Stimulated activated CD8-positive, alpha-beta memory T cell treated with anti-CD3 and anti-CD28 coated beads, Interleukin-15, amount 100 ng/mL, for 24 hours (primary cell): ENCODE measurements at places on chromosomes 16 and 17.

DNA sequence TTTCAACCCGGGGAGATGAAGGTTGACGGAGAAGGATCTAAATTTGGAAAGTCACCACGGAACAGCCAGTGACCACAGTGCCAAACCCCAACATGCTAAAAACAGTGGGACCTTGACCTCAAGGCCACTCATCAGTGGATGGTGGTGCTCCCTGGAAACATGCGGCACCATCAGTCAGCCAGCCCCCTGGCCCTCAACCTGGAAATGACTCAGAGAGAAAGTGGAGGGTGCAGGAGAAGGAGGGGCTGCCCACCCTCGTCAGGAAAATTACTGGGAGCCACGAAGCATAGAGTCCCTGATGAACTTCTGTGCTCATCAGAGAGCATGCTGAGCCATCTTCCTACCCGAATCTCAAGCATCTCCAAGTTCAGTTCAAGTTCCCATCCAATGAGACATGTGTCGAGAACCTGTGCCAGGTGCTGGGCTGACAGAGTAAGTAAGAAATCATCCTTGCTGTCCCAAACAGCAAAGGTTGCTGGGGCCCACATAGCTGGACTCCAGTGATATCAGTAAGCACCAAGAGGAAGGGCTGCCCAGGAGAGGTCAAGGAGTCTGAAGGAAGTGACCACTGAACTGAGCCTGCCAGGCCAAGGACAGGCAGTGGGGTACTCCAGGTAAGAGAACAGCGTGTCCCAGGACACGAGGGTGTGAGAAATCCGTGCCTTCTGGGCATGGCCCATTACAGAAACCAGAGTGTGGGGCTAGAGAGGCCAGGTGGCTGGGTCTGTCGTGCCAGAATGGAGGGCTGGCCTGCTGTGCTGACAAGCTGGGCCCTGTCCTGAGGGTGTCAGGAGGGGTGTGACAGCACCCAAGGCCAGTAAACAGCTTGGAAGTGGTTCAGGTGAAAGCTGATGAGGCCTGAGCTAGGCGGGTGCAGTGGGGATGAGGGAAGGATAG lies 5.2 kb downstream of the PECAM1 start:
- no peak for DNase-seq

GRCh38 chr16:88498576-88499208 lies 45.6 kb downstream of the ZFPM1 start:
- DNase-seq = no peak

DNA sequence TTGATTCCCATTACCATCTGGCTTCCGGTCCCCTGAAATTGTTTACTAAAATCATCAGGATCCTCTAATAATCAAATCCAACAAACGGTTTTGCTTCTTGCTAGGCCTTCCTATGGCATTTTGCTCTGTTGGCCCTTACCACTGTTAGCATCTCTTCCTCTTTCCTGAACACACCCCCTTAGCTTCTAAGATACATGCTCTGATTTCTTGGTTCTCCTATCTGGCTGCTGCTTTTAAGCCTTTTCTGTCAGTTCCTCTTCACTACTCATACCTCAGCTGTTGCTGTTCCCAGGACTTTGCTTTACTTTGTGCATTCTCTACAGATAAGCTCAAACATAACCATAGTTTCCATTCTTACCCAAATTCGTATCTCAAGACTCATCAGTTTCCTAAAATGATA lies 11.4 kb downstream of the CAPNS2 start:
- DNase-seq = no peak

DNA sequence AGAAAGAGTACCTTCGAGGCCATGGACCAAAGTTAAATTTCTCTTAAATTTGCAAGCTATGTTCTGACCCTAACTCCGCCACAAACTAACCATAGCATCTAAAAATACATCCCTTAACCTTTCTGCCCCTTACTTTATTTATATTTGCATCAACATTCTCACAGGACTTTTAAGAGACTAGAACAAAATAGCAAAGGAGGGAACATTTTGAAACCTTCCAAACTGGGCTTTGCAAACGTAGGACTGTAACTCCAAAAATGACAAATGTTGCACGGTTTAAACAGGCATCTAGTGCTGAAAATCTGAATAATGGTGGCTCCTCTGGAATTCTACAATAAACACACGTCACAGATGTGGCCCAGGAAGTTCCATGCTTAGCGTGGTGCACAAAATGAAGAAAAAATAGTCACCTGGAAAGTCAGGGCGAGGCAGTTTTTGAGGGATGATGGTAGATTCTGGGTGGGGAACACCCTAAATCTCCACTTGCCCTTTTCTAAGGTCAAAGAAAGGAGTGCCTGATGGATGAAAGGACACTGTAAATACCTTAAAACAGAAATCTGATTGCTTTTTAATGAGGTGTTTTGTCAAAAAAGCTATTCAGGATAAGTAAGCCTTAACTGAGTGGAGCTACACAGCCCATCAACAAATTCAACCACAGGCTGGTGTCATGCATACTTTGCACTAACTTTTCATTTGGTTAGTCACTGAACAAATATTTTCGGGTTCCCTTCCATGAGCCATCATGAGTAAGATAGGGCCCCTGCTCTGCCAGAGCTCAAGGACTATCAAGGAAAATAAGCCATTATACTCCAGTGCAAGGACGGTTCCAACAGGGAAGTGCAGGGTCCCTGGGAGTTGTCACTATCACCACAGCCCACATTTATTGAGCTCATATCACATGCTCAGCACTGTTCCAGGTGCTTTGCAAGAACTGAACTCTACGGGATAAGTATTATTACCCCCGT lies 21.2 kb downstream of the ARHGAP17 start:
- DNase-seq = no peak

DNA sequence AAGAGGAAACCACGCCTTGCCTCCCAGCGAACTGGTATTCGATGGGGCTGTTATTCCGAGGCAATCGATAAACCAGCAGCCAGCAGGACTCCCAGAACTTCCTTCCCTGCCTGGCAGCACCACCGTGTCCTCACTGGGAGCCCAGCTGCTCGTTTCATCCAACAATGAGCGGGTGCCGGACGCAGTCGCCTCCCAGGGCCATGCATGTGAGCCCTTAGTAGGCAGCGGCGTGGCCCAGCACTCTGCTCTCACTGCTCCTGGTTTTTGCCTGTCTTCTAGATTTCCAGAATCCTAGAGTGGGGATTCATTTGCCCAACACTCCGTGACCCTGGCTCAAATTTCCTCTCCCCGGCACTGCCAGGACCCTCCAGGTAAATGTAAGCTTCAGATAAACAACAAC lies 29.1 kb upstream of the RASD1 start:
- DNase-seq = no peak

DNA sequence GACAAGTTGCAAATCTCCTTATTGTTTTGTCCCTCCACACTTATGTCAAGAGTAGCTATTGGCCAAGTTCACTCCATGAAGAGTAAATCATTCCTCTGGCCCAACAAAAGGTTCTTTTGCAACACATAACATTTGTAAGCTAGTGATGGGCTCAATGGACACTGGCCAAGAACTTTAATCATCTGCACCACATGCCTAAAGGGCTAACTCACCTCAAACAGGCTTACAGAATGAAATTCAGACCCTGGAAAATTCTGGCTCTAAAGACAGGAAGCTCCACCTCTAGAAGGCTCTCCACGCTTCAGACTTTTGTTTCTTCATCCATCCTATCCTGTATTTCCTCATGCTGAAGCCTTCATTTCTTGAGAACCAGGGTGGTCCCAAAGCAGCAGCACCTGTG lies 10.9 kb upstream of the ANKFN1 start:
- DNase-seq = no peak
